GM12864 (cell line): ENCODE measurements at places on chromosomes 1 and 21.

DNA sequence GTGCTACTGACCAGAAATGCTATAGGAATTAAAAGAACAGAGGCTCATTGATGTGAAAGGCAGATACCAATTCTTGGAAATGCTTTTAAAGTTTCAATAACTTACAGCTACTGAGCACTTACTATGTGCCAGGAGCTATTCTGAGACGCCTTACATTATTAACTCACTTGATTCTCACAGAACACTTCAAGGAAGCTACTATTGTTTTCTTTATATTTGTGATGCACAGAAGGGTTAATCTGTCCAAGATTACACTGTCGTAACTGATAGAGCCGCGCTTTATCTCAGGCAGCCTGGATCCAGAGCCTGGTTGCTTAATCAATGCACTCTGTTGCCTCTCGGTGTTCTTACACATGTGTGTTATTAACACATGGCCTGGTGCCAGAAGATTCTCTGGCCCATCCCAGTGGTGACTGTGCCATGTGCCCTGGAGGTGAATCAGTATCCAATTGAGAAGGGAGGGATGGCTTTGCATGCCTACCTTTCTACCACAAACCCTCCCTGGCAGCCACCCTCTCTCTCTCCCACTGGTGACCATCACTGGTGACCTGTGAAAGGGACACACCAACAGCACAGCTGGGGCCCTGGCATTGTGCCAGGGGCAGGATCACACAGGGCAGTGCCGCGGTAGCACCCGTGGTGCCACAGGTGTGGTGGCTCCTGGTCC, 8.8 kb downstream of the FMO1 start:
- no peak for DNase-seq

DNA sequence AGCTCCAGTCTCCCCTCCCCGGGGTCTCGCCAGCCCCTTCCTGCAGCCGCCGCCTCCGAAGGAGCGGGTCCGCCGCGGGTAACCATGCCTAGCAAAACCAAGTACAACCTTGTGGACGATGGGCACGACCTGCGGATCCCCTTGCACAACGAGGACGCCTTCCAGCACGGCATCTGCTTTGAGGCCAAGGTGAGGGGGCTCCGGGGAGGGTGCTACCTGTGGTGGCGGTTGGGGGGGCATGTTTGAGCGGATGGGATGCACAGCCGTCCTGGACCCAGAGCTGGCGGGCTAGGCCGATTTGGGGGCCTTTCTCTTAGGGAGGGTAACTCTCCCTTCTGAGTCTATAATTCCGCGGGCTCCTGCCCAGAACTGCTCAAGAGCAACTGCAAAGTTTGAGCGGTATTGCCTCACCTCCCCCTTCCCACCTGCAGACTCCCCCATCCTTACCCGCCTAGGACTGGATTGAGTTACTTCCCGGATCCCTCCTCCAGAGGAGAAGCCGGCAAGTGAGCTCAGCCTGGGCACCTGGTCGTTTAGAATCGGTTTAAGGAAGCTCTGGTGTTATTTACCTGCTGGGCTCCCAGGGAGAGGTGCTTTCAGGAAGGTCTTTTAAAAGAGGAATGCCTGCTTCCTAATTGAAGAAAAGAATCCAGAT, 730 bp downstream of the NOS1AP start:
- DNase-seq, result no peak

DNA sequence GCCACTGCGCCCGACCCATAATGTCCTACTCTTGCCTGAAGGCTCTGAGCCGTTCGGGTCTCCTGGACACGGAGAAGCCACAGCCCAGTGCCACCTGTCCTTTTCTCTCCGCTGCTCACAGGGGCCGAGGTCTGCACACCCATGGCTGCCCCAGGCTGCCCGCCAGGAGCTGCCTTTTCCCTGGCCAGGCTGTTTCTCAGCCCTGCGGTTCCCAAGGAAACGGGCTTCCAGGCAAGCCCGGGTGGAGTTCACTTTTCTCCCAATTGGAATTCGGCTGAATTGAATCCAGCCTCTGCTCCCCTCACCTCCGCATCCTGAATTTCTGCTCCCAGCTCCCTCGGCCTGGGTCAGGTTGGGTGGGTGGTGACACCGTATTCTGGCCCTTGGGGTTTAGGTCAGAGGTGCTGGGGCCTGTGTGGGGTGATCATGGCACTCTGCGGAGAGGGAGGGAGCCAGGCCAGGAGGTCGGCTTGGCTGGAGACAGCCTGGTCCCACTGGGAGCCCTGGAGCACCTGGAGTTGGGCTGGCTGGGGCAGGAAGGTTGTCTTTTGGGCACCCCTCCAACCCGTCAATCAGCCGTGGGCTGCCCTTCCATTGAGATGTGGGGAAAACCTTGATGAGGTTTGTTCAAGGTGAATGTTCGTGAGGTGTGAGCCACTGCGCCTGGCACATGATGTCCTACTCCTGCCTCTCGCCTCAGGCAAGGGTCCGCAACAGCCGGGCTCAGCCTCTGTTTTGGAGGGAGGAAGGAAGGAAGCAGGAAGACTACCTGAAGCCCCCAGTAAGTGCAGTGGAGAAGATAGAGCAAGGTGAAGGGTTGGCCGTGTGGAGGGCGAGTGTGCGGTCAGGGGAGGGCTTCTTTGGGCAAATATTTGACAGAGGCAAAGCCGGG, 25.1 kb downstream of the RRP1 start:
- DNase-seq, result no peak

DNA sequence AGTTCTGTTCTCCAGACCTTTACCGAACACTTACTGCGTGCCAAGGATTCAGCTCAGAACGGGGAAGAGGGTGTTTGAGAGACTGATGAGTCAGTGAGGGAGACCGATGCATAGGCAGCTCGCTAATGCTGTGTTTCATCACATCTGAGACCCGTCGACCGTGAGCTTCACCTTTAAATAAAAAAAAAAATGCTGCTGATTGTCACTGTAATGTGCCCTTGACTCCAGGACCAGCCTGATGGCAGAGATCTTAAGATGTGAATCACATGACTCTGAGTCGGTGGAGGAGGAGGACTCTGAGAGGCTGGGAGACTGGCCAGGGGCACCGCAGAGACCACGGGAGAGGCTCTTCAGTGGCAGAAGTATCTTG, 28.8 kb downstream of the SPSB1 start:
- no peak for DNase-seq

- no peak for DNase-seq
Measured at GRCh38 chr1:230270185-230270558, 156.0 kb downstream of the PGBD5 start.

- DNase-seq, result no peak
Measured at GRCh38 chr1:2602866-2603520, 16.4 kb downstream of the PRXL2B start.
